ENCODE measurements at places on chromosomes 6 and 20.
A peak's percentile ranks its signal among the peaks of the same experiment; 100 is the strongest.

DNA sequence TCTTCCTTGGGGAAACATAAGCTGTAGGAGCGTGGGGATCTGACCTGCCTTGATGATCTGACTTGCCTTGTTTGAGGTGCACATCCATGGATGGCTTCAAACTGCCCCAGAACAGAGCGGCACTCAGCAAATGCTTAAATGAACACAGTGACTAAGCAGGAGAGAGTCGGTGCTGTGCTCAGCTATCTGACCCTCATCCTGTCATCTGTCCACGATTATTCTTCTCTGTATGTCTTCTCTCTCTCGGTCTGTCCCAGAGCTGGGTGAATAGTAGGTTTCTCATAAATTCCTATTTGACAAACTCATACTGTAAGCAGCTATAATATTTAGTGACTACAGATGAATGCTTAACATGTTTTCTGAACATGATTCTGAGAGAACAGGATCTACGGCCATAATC is 37.3 kb downstream of the TRAM2 start:
- DNase-seq, result peak; percentile 84

DNA sequence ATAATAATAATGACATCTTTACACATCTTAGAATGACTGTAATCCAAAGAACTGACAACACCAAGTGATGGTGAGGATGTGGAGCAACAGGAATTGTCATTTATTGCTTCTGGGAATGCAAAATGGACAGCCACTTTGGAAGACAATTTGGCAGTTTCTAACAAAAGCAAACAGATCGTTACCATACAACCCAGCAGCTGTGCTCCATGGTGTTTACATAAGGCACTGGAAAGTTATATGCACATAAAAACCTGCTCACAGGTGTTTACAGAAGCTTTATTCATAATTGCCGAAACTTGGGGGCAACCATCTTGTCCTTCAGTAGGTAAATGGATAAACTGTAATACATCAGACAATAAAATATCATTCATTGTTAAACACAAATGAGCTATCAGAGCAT is 18.3 kb upstream of the ASF1A start:
- no peak for DNase-seq

DNA sequence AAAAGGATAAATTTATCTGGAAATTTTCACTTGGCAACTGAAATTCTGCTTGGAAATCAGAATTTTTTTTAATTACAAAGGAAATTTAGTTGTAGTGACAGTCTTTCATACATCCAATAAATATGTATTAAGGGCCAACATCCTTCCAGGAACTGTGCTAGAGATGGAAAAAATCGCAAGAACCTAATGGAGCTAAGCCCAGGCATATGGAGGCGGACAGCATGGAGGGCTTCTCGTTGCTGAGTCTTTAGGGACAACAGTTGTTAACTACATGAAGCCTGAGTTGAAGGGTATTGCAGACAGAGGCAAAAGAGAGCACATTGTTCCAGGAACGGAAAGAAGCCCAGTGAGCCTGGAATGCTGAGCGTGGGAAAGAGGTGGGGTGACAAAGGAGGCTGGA is 208.9 kb downstream of the IBTK start:
- DNase-seq, result no peak

DNA sequence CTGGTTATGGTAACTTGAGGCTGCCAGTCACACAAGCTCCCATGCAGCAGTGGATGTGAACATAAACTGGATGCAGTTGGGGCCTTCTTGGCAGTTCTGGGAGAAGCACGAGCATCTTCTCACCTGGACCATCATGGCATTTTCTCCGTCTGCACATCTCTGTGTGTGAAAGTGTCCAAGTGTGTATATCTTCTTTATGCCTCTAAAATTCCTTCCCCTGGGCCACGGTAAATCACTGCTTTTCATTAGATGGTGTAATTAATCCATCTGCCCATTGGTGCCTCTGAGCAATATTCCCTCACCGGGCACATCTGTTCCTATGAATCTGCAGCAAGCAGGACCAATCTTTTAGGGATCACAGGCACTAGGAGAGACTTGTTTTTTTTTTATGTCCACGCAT is 138.0 kb downstream of the MAP3K7 start:
- DNase-seq, result no peak

- no peak for DNase-seq
Measured at GRCh38 chr6:128463942-128464341, 56.5 kb downstream of the PTPRK start.

DNA sequence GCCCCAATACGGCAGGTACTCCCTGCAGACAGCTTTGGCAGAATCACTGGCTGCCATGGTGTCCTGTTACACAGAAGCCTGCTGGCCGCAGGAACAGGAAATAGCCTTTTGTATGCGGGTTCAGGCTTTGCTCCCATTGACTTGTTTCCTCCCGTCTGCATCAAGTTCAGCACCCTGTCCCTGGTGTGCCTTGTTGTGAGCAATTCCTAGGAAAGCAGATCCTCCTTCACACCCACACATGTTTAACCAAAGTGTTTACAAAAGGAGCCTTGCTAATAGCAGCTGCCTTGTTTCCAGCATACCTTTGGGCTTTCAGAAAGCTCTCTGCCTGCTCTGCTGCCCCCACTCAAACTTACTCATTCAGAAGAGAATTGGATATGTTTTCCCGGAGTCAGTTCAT is 127.2 kb upstream of the SUPT3H start:
- DNase-seq, result peak; percentile 96

GRCh38 chr6:150857945-150858308 is 7.6 kb upstream of the MTHFD1L start:
- no peak for DNase-seq

Data from fibroblast of mammary gland (primary cell).